ENCODE measurements at places on chromosomes 13 and 19.

GRCh38 chr13:75836441-75836840 lies 200.3 kb downstream of the LMO7 start:
- no peak for DNase-seq

- no peak for DNase-seq
These were observed 29.5 kb downstream of the NLRP11 start for GRCh38 chr19:55802281-55802680.

- DNase-seq, result peak; percentile 23
These were observed 18.1 kb upstream of the LRP3 start for GRCh38 chr19:33175886-33176669.

DNA sequence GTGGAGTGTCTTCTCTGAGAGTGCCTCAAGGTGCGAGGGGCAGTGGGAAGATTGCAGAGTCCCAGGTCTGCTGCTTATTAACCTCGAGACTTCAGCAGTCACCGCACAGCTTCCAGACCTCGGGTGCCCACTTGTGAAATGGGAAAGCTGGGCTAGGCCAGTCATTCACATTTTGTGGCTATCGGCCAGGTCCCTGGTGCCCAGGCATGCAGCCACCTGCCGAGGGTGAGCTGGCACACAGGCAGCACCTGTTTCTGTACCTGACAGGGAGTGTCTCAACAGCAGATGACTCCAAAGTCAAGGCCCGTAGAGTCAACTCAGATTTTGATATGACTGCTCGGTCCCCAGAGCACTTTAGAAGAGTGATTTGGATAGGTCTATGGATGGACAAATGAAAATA lies 21.9 kb downstream of the UQCRFS1 start:
- no peak for DNase-seq

DNA sequence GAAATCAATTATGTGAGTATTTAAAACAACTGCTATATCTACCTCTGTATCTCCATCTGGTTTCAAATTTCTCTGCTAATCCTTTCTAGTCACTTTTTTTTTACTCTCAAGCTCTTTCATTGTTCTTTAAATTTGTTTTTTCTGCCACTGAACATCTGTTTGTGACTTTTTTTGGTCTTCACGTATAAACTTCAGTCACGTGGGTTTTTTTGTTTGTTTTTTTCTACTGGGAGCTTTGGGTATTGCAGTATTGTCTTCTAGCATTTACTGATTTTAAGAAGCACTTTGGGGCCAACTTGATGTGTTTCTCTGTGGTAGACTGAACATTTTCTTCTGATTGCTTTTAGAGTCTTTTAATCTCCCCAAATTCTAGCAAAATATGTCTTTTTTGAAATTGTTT lies 262.6 kb upstream of the RXFP2 start:
- no peak for DNase-seq

GRCh38 chr13:46173656-46174055 lies 8.3 kb downstream of the LCP1 start:
- DNase-seq, result no peak

DNA sequence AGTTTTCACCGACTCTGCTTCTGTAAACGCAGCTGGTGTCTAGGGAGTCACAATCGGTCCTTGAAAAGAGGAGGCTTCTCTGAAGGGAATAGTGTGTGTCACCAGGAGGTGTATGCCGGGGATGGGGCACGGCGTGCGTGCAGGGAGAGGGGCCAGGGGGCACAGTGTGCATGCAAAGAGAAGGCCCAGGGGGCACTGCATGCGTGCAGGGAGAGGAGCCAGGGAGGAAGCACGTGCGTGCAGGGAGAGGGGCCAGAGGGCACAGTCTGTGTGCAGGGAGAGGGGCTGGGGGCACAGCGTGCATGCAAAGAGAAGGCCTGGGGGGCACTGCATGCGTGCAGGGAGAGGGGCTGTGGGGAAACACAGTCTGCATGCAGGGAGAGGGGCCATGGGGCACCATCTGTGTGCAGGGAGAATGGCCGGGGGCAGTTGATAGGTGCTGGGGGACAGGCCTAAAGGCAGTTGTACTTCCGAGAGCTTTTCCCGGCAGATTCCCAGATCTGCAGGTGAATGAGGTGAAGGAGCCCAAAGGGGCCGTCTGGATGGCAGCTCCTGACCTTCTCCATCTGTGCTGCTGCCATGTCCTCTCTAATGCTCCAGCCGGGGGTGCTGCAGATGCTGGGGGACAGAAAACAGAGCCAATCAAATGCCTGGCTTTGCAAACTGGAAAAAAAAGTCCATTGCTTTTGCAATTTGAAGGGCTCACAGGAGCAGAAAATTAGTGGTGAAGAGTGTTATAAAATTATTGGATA lies 36.4 kb downstream of the ATP11A start:
- no peak for DNase-seq

DNA sequence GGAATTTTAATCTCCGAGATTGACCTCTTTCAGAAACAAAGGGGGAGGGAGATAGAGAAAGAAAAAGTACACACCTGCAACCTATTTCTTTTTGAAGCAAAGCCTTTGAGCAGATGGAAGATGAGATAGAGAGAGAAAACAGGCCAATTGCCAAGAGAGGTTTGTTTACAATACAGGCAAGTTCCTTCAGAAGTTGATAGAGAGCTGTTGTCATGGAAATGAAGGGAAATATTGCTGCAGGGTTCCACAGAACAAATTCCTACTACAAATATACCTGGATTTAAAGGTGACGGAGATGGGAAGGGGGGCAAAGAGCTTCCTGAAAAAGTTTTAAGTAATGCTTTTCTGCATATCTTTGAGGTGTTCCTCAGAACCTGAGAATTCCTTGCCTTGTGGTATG lies 388.4 kb downstream of the NDFIP2 start:
- DNase-seq, result no peak

DNA sequence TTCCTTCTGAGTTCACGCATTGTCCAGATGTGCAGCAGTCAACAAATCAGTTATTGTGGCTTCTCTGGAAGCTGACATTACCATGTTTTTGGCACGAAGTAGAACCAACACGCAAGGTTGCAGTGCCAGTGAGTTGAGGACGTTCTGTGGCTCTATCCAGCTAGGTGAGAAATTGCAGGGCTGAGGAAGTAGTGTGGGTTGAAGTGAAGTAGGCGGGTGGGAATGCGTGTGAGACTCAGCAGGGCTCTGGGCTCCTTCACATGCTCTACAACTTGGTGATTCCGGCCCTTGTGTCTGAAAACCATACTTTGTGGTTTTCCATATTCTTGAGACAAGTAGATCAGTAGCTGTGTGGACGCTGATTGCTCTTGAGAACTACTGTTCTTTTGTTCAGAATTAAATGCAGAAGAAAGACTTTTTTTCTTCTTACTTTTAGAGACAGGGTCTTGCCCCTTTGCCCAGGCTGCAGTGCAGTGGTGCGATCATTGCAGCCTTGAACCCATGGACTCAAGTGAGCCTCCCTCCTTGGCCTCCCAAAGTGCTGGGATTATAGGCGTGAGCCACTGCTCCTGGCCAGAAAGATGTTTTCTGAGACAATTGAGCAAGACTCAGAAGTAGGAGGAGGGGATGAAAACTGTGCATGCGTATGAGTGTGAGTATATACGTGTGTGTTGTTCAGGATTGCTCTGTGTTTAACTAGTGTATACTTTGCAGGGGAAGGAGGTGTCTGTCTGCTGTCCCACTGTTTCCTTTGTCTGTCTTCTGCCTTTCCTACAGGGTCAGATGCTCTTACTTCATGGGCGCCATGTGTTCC lies 46.2 kb downstream of the GATAD2A start:
- no peak for DNase-seq

DNA sequence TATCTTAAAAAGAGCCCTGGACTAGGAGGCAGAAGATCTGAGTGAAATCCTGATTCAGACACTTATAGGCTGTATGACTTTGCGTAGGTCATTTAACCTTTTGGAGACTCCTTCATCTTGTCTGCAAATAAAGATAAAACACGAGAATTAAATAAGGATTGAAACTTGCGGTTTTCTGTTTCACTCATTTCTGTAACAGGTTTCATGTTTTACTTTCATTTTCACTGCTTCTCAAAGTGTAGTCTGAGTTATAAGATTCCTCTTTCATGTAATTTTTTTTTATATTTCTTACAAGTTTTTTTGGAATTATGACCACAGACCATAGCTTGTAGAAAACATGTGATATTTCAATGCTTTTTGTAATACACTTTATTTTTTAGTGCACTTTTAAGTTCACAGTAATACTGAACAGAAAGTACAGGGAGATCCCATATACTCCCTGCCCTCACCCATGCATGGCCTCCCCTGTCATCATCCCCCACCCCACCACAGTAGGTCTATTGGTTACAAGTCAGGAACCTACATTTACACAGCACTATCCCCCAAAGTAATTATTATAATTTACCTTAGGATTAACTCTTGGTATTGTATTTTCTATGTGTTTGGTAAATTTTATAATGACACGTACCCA lies 174.6 kb downstream of the ITGBL1 start:
- DNase-seq, result no peak

- no peak for DNase-seq
These were observed 7.4 kb upstream of the IGFL1 start for GRCh38 chr19:46221981-46222610.

DNA sequence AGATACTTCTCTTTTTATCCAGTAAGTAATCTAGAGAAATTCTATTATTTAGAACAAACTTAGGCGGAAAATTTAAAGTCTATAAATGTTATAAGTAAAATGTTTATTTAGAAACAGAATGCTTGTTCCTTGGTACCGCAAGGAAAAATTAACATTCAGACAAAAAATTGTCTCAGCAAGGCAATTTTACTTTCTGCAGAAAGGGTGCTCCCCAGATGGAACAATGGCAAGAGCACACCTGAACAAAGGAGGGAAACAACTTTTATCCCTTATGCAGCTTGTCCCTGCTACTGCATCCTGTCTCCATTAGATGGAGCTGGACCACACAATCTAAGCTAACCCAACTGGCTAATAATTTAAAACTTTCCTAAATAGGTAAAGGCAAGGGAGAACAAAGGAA lies 6.5 kb upstream of the ZNF708 start:
- DNase-seq, result no peak

GRCh38 chr19:17748884-17749638 lies 2.2 kb upstream of the FCHO1 start:
- no peak for DNase-seq

GRCh38 chr13:26185720-26186117 lies 36.4 kb downstream of the RNF6 start:
- no peak for DNase-seq

- no peak for DNase-seq
These were observed 815.9 kb downstream of the SLITRK6 start for GRCh38 chr13:84983321-84983720.

- DNase-seq, result peak; percentile 59
These were observed at the start of gene USP12 for GRCh38 chr13:27171244-27171826. USP12 (minus strand) TSS chr13:27171811; CDS start chr13:27171639, 172 bp downstream.

GRCh38 chr13:48561466-48562235 lies 28.8 kb upstream of the RCBTB2 start:
- no peak for DNase-seq

- no peak for DNase-seq
These were observed 7.0 kb upstream of the POMP start for GRCh38 chr13:28651810-28652401.

GRCh38 chr13:97026531-97027161 lies 32.4 kb upstream of the OXGR1 start:
- no peak for DNase-seq

GRCh38 chr13:32041429-32041828 lies 9.9 kb downstream of the FRY start:
- DNase-seq, result no peak

- DNase-seq, result no peak
These were observed 4.1 kb downstream of the KATNAL1 start for GRCh38 chr13:30303269-30303668.

GRCh38 chr13:43516401-43516833 lies 270.4 kb downstream of the ENOX1 start:
- no peak for DNase-seq

GRCh38 chr19:56972291-56972841 lies 131.8 kb upstream of the PEG3 start:
- DNase-seq, result no peak

All from progenitor cell of endocrine pancreas (in vitro differentiated cells).